ENCODE measurements at places on chromosomes 3 and 15.

DNA sequence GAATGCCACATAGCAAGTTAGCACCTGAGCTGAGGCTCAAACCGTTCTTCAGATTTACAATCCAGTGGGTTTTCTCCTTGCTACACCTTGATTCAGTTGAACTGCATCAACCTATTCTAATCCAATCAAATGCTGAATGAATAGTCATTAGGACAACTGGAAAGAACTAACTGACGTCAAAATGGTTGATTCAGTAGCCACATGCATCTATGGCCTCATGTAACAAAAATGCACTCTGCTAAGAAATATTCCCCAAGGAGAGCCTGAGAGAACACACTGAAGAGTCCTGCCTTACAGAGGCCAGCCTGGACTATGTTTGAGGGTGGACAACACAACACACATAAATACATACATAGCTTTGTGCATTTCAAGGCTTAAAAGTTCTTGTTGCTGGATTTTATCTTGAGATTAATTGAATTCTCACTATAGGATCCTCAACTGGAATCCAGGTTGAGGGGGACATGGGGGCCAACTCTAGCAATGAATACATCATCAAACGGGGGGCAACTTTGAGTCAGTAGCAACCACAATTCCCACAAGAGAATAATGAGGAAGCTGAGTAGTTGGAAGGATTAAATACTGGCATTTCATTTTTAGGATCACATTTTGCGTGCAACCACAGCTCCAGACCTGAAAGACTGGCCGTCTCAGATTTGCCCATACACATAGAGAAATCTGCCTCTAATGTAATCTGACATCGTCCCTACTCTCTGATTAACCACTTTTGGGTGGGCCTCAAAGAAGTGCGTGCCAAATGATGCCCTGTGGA is 280.2 kb upstream of the ICE2 start:
- DNase-seq = no peak

GRCh38 chr3:53978386-53978785 is 86.7 kb upstream of the SELENOK start:
- DNase-seq = no peak

DNA sequence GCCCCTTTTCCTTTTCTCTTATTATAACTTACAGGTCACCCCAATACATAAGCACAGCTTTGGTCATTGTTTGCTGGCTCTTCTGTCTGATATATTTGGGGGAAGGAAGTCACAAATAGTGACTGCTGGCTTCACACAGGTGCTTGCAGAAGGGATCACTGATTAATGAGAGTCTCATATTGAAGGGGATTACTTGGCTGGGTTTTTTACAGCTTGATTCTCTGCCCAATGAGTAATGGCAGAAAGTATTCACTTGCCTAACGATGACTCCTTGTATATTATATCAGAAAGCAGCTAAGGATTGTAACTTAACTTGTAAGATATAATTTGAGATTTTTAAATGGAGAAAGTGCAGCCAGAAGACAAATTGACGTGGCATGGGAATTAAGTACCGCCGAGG is 119.3 kb upstream of the PFN2 start:
- DNase-seq = no peak

DNA sequence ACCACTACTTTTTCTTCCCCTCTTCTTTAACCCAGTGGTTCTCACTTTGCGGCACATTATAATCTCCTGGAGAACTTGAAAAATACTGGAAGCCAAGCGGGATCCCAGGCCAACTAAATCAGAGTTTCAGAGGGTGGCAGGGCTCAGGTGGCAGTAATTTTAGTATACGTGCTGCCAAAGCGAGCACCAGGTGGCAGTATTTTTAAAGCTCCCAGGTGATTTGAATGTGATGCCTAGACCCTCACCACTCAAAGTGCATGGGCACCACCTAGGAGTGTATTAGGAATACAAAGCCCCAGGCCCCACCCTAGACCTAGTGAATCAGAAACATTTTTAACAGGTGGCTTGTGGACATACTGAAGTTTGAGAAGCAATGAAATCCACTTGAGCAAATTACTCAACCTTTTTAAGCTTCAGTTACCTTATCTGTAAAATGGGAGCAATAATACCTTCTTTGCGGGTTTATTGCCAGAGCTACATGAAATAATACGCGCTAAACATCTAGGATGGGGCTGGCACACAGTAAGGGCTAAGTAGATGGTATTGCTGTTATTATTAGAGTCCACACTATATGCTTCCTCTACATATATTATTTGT is 8.3 kb downstream of the B3GALNT1 start:
- no peak for DNase-seq

- DNase-seq = peak; percentile 43
Observed at GRCh38 chr15:56869573-56869972, 48.9 kb upstream of the TCF12 start.

DNA sequence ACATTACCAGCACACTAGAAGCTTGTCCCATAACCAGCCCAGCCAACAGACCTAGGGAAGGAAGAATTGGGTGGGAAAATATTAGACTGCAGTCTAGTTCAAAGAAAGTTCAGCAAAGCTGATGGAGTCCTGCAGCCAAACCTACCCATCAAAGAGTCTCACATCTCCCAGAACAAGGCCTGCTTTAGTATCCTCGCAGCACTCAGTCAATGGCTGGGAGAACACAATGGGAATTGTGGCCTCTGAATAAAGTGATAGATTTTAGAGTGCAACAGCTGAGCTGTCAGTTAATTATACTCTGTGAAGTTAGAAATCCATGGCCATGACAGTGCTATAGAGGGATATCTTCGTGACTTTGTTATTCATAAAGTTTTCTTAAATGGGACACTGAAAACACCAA is 207.2 kb upstream of the NAALADL2 start:
- DNase-seq = no peak

DNA sequence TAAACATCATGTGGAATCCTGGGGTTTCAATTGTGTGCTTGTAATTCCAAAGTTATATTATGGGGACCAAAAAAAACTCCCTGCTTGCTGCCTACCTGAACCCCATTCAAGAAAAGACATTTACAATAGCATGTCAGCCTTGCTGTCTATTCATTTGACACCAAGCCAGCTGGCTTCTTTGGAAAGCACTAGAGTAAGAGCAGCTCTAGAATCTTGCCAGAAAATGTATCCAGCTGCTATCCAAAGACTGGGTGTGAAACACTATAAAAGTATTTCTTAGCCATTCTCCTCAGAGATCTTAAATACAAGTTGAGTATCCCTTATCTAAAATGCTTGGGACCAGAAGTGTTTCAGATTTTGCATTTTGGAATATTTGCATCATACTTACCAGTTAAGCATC is 87.4 kb downstream of the RAD18 start:
- DNase-seq = no peak
